ENCODE measurements at places on chromosomes 7 and 10.

- DNase-seq, result no peak
These were observed 33.0 kb downstream of the RAMP3 start for GRCh38 chr7:45190406-45191165.

GRCh38 chr7:137844677-137845425 lies 1.9 kb downstream of the DGKI start:
- no peak for DNase-seq

- no peak for DNase-seq
These were observed 26.2 kb downstream of the PAPOLB start for GRCh38 chr7:4835398-4836205.

DNA sequence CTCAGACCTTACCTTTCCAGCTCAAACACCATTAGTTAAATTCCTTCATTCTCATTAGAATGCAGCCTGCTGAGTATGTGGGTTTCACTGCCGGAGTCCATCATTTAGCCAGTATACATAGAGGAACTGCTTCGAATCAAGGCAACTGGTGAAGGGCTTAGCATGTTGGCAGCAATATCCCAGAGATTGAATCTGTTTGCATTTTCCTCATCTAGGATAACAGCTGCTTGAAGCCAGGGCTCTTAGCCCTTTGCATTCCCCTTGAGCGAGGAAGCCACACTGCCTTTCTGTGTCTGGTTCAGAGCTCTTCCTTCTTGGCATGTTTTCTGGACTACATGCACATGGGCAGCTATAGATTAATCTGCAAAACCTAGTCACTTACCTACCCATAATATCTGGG lies 14.7 kb downstream of the NODAL start:
- peak; percentile 16 for DNase-seq

DNA sequence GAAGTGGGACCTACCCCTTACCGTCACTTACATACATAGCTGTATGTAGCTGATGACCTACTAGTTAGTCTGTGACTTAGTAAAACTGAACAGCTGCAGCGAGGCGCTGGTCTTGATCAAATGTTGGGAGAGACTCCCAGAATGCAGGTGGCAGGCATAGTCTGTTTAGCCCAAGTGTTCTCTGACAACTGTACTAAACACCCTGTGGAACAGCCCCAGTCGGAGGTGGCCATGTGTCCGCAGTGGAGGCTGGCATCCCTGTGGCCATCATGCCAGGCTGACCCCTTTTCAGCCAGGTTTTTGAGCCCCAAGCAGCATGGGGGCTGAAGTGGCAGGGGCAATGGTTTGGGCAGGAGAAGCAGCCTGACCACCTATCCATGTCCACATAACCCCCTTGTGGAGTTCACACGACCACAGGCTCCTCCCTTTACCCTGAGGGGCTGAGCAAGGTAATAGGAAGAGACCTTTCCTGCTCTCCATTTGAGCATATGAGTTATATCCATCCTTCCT lies 7.2 kb downstream of the ADCY1 start:
- DNase-seq, result no peak

DNA sequence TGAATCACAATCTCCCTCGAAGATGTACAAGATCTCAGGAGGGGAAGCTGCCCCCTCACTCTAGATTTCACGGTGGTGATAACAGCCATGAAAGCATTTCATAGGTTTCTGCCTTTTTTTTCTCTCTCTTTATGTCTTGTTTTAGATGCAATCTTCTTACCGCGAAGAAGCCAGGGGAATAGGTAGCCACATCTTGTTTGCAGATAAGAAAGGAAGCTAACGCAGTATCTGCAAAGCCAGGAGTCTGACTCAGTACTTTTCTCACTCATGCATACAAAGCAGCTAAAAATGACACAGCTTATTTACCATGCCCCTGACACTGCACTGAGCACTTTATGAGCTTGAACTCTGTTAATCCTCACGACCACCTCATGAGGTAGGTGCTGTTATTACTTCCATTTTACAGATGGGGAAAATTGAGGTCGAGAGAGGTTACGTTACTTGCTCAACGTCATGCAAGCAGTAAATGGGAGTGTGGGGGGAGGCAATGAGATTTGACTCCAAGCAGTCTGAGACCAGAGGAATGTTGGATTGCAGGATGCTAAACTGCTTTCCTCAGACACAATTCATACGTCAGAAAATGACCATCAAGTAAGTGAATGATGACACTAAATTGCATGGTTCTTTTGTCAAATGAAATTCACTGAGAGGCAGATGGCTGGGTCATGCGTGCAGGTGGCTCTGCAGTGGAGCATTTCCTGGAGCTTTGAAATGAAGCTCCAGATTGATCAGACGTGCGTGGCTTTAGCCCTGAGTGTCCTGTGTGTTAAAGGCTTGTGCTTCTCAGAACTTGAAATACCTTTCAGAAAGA lies 3.3 kb downstream of the MAP3K8 start:
- peak; percentile 48 for DNase-seq

- DNase-seq, result no peak
These were observed 7.3 kb downstream of the SLC16A9 start for GRCh38 chr10:59702347-59702746.

DNA sequence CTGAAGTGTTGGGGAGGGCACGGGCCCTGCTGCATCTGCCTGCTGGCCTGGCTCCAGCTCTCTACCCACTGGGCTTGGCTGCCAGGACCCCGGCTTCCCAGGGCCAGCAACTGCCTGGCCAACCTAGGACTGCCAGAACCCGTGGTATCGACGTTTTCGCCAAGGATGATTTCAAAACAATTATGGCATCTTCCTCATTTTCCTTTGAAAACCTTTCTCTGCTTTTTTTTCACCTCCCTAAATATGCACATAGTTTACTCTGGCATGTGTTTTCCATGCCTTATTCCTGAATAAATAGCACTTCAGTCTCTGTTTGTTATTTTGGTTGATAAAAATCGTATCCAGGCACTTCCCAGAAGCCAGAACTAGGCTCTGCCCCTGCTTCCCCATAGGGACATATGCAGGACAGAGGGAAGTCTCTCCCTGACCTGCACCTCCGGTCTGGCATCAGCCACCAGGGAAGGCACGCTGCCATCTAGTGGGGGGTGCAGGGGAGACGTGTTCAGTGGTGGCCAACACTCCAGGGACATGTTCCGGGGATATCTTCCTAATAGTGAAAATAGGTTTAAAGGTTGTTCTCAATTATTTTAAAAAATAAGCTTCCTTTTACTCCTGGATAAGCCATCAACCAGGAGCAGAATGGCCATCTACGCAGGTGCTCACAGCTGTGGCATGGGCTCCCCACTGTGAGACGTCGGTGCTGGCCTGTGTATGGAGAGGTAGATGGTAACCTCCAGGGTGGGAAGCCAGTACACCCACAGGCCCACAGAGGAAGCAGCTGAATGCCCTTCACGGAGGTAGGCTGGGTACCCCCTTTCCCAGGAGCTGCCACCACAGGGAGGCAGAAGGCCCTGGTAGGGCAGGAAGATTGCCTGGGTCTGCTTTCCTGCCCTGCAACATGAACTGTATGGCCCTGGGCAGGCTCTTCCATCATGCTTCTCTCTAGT lies 30.7 kb upstream of the ANTXRL start:
- DNase-seq, result peak; percentile 37

- no peak for DNase-seq
These were observed 227.0 kb downstream of the BBS9 start for GRCh38 chr7:33356336-33356735.

DNA sequence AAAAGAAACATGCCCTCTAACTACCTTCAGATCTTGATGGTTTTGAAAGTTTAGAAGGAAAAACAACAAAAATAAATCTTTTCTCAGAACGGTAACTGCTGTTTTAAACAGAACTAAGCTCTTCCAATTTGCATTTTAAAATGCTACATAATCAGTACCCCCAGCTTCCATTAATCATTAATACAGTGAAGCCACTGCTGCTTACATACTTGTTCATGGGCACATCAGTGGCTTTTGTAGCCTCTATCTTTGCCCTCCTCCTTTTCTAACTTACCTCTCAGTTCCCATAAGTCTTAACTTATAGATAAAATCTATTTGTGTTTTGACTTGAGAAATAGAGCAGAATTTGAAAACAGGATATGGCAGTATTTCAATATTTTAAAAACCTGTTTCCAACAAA lies 109.1 kb downstream of the POLL start:
- DNase-seq, result no peak

DNA sequence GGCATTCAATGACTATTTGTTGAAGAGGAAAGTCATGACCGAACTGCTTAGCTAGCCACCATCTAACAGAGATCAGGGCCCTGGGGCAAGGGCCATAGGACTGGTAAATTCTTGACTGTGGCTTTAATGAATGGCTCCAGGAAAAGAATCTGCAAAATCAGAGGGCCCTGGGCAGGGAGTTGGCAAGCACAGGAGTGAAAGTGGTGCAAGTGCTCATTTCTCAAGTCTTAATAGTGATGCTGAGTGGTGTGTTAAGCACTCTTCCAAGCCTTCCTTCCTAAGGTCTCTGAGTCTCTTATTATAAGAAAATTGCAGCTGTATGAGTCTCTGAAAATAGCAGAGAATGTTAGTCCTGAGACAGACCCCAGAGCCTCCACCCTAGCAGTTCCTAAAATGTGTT lies 46.3 kb upstream of the EGR2 start:
- no peak for DNase-seq

- no peak for DNase-seq
These were observed 25.9 kb upstream of the RBM20 start for GRCh38 chr10:110618230-110618610.

- peak; percentile 14 for DNase-seq
These were observed 2.0 kb downstream of the STAMBPL1 start for GRCh38 chr10:88881922-88882645.

DNA sequence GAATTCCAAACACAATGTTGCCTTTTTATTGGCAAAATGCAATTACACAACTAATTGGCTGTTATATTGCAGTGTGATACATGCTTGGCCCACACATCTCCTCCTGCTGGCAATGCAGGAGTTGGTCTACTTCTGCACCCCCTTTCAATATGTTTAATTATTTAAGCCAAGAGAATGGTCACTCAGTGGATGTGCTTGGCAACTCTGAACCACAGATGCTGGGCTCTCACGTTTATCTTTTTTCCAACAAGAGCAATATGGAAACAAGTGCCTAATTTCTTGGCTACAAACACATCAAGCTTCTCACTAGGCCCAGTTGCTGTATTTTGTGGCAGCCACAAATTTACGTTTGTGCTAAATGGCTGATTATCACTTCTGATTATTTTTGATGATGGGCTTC lies 1149.2 kb upstream of the CELF2 start:
- no peak for DNase-seq

- DNase-seq, result no peak
These were observed 597.3 kb downstream of the PTPRN2 start for GRCh38 chr7:157990226-157990880.

GRCh38 chr10:118974951-118975350 lies 54.6 kb upstream of the NANOS1 start:
- no peak for DNase-seq
